ENCODE measurements at places on chromosomes 5 and 9.

GRCh38 chr5:178624631-178625546 lies 2.0 kb downstream of the CLK4 start:
- DNase-seq = no peak

- no peak for DNase-seq
These were observed 244.4 kb downstream of the RFX3 start for GRCh38 chr9:3281399-3281798.

GRCh38 chr9:79026316-79026715 lies 545.4 kb upstream of the TLE4 start:
- DNase-seq = no peak

DNA sequence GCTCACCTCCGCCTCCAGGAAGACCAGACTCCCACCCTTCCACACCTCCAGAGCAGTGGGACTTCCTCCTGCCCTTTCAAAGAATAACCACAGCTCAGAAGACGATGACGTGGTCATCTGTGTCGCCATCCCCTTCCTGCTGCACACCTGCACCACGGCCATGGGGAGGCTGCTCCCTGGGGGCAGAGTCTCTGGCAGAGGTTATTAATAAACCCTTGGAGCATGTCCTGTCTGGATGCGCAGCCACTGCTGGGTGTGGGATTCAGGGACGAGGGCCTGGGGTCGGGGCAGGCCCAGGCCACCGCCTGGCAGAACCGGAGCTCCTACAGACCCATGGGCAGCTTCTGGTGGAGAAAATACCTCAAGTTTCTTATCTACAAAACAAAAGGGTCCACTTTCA lies 5.0 kb downstream of the PAEP start:
- no peak for DNase-seq

- DNase-seq = no peak
These were observed 39.4 kb downstream of the TNFAIP8 start for GRCh38 chr5:119395080-119395836.
